Cardiac muscle cell (in vitro differentiated cells and primary cell): ENCODE measurements at places on chromosomes 2 and 18. TPM values are rescaled to one million over a fixed set of nuclear protein-coding genes. Genes with fewer than 3 reads are reported as not detected.

Gene RAB6C
- 0.07 TPM in 1 of 2 replicates, not detected in the other for polyA plus RNA-seq

Gene GPR35
- 0.40 and 1.9 TPM in 2 replicates for polyA plus RNA-seq

Gene DQX1
- 0.60 and 0.67 TPM in 2 replicates for polyA plus RNA-seq

Gene CNGA3
- not detected in 2 replicates for polyA plus RNA-seq
